ENCODE measurements at places on chromosomes 7 and 10.

- no peaks in the 10 kb centered on the region for H3K36me3 ChIP-seq
- no peak overlapping the region for H3K4me3 ChIP-seq
- H3K4me1 ChIP-seq, result no peaks in the 10 kb centered on the region
- no peak for DNase-seq
- no peak overlapping the region for H3K27ac ChIP-seq
Measured at GRCh38 chr7:99209781-99210180, 1.9 kb upstream of the KPNA7 start.

- no peaks in the 10 kb centered on the region for H3K36me3 ChIP-seq
- H3K27ac ChIP-seq, result no peak overlapping the region
- no peaks in the 10 kb centered on the region for H3K27me3 ChIP-seq
- peak; percentile 78 for DNase-seq
- no peak overlapping the region for H3K4me3 ChIP-seq
Measured at GRCh38 chr7:156764016-156764669, 123.6 kb downstream of the RNF32 start.

GRCh38 chr7:79512261-79512660, 58.8 kb upstream of the MAGI2 start:
- no peaks in the 10 kb centered on the region for H3K4me1 ChIP-seq
- H3K4me3 ChIP-seq, result no peak overlapping the region
- H3K27me3 ChIP-seq, result no peaks in the 10 kb centered on the region
- no peaks in the 10 kb centered on the region for H3K36me3 ChIP-seq
- no peak for DNase-seq
- no peak overlapping the region for H3K27ac ChIP-seq

DNA sequence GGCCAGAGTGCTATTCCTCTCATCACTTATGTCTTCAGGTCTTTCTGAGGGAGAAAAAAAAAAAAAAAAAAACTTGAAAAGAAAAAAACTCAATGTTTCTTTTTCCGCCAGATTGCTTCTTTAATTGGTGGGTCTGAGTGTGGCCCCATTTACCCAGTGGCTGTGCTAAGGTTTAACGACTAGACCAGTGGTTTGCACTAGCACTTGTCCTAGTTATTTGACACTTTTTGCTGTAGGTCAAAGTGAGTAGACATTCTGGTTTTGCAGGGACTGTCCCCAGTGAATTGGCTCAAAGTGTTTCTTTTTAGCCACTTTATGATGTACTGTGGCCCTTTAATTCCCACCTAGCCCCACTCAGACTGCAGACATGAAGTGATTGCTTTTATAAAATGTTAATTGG, 273.3 kb downstream of the PTEN start:
- peaks cover 29% of the 10 kb centered on the region for H3K4me1 ChIP-seq
- DNase-seq, result peak; percentile 71
- no peaks in the 10 kb centered on the region for H3K27me3 ChIP-seq
- H3K36me3 ChIP-seq, result no peaks in the 10 kb centered on the region

- no peak overlapping the region for H3K4me3 ChIP-seq
- H3K4me1 ChIP-seq, result peaks cover 7% of the 10 kb centered on the region
- no peak for DNase-seq
- H3K27me3 ChIP-seq, result no peaks in the 10 kb centered on the region
Measured at GRCh38 chr10:46290101-46290886, 3.5 kb downstream of the ANTXRL start.

DNA sequence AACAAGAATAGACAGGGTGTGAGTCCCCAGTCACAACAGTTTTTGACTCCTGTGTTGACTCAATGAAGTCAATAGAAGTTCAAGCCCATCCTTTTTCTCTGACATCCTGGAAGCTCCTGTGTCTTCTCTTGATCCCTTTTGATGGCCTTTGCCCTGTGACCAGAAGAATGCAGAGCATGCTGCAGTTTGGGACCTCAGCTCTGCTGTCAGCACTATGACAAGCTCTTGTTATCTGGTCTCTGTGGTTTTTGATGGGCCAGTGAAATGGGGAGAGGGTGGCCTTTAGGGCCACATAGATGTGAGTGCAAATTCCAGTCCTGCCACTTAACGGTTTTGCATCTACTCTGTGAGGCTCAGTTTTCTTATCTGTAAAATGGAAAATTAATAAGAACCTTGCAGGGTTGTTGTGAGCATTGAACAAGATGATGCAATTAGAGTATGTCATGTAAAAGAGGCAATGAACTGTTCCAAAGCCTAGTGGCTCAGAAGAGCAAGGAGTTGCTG, 102.4 kb upstream of the IKZF1 start:
- H3K4me3 ChIP-seq, result no peak overlapping the region
- DNase-seq, result no peak
- no peak overlapping the region for H3K27ac ChIP-seq
- H3K4me1 ChIP-seq, result no peaks in the 10 kb centered on the region
- no peaks in the 10 kb centered on the region for H3K36me3 ChIP-seq
- H3K27me3 ChIP-seq, result no peaks in the 10 kb centered on the region

- no peaks in the 10 kb centered on the region for H3K36me3 ChIP-seq
- no peak overlapping the region for H3K27ac ChIP-seq
- DNase-seq, result no peak
- no peaks in the 10 kb centered on the region for H3K27me3 ChIP-seq
- no peaks in the 10 kb centered on the region for H3K4me1 ChIP-seq
Measured at GRCh38 chr10:24804956-24805355, 81.3 kb upstream of the ARHGAP21 start.

- H3K4me3 ChIP-seq, result peak overlapping the region; percentile 38
- H3K36me3 ChIP-seq, result no peaks in the 10 kb centered on the region
- peaks cover 14% of the 10 kb centered on the region for H3K4me1 ChIP-seq
- no peak overlapping the region for H3K27ac ChIP-seq
Measured at GRCh38 chr10:16520900-16521299, 779 bp downstream of the C1QL3 start.

DNA sequence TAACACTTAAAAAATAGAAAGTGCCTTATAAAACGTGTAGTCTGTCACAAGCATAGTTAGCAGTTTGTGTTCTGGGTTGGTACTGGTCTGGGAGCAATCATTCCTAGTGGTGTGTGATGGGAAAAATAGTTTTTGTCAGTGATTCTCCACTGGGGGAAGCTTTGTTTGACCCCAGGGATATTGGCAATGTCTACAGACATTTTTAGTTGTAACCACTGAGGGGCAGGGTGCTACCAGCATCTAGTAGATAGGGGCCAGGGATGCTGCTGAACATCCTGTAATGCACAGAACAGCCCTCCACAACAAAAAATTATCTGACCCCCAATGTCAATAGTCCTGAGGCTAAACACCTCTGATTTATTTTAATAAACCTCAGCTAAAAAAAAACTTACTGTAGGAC, 51.6 kb upstream of the CREB5 start:
- H3K4me3 ChIP-seq, result no peak overlapping the region
- H3K27me3 ChIP-seq, result no peaks in the 10 kb centered on the region
- no peaks in the 10 kb centered on the region for H3K36me3 ChIP-seq
- no peaks in the 10 kb centered on the region for H3K4me1 ChIP-seq
- H3K27ac ChIP-seq, result no peak overlapping the region

DNA sequence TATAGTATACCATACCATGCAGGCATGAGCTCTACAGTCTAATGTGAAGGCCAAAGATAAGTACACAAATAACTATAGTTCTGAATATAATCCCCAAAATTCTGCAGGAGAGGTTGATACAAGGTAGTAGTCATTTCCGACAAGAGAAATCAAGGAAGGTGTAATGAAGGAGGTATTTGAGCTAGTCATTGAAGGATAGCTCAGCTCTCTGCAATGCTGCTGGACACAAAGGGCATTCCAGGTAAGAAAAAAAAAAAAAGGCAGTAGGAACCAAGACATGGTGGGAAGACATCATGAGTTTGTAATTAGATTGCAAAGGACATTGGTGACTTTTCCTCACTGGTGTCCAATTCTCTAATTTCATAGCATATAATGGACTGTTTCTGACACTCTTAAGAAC, 285.3 kb downstream of the AHR start:
- no peaks in the 10 kb centered on the region for H3K4me1 ChIP-seq
- no peak overlapping the region for H3K4me3 ChIP-seq
- no peaks in the 10 kb centered on the region for H3K27me3 ChIP-seq
- H3K36me3 ChIP-seq, result no peaks in the 10 kb centered on the region
- DNase-seq, result no peak
- no peak overlapping the region for H3K27ac ChIP-seq

DNA sequence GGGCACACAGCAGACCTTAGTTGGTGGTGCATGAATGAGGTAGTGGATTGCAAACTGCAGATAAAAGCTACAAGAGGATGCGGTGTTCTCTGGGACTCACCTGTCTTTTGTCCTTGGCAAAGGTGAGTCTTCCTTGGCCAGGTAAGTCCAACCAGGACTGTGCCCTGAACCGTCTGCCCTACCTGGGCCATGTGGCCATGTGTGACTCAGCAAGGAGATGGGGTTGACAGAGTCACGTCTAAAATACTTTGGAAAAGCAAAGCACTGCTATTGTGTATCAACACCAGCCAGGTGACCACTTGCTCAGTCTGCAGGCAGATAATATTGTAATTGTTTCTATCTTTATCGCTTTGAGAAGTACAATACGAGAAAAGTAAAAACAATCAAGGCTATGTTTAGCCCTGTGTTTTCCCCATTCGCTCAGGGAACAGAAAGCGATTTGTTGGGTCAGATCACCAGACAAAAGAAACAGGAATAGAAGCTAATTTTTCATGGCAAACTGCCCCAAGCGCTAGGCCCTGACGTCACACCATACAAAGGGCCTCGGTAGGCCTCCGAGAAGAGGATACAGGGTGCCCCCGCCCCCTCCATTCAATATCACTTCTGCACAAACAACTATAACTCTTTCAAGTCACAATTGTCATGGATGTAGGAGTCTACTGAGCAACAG, 57.3 kb downstream of the FAM53B start:
- H3K4me1 ChIP-seq, result peaks cover 56% of the 10 kb centered on the region
- no peak overlapping the region for H3K4me3 ChIP-seq
- peaks cover 3% of the 10 kb centered on the region for H3K36me3 ChIP-seq

- no peak overlapping the region for H3K27ac ChIP-seq
- H3K4me3 ChIP-seq, result no peak overlapping the region
- no peak for DNase-seq
Measured at GRCh38 chr7:35032166-35032565, 5.1 kb downstream of the DPY19L1 start.
